ENCODE measurements at places on chromosomes 4 and X.

DNA sequence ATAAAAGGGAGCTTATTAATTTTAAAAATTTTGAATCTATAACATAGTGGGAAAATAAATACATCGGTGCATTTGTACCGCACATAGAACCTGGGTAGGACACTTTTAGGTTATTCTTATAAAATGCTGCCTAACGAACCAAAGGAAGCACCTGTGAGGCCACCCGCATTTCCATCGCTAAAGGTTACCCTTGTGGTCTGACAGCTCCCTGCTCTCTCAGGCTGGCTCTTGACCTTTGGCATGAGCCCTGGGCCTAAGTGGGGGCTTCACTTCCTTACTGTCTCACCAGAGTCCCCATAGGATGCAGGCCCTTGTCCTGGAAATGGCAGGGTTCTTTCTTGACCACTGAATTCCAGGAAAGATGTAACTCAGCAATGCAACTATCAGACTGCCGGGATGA lies 46.0 kb downstream of the HADH start:
- no peak for DNase-seq

DNA sequence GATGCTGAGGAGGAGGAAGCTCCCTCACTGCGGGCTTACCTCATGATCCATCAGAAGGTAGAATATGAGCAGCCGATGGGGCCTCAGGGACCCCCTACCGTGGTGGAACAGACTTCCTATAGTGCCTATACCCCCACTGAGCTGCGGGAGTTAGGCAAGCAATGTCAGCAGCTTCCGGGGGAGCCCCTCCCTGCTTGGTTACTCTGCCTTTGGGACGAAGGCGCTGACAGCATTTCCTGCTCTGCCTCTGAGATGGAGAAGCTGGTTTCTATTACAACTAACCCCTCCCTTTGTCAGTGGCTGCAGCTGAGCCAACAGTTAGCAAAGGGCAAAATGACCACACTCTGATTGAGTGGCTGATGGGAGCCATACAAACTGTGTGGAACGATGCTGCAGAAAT lies 430.7 kb downstream of the IDS start:
- DNase-seq, result no peak

- no peak for DNase-seq
Measured at GRCh38 chr4:99615170-99615820, 40.7 kb downstream of the MTTP start.

DNA sequence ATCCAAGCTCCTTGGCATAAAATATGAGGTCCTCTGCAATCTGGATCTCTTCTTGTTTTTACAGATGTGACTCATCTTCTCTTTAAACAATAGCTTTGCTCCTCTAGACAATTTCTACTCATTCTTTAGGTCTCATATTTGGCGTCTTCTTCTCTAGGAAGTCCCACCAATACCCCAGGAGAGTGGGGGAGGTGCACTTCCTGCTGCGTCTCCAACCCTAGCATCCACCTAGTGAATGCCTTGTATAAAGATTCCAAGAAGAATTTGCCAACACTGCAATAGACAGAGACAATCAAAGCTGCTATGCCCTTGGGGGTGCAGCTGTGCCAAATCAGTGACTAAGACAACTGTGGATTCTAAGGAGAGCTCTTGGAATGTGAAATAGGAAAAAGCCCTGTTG lies 45.7 kb upstream of the SLC10A7 start:
- no peak for DNase-seq

GRCh38 chrX:108438110-108438623 lies at the start of gene COL4A6:
COL4A6 (minus strand) TSS chrX:108438422; CDS start chrX:108438196, 226 bp downstream.
- no peak for DNase-seq

DNA sequence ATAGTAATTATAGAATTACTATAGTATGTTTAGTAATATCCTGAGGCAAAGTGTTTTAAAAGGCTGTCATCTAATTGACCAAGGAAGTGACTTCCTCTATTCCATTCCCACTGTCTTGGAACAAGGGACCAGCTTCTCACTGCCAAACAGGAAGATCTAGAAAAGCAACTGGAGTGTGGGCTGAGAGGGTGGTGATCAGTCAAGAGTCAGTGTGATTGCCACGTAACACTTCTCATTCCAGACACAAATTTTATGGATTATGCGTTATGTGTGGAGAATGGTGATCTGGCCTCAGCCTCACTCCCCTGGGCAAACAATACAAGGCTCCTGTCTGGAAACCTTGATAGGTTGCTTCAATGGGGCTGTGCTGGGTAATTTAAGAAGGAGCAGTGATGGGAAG lies 60.0 kb downstream of the RRAGB start:
- no peak for DNase-seq

DNA sequence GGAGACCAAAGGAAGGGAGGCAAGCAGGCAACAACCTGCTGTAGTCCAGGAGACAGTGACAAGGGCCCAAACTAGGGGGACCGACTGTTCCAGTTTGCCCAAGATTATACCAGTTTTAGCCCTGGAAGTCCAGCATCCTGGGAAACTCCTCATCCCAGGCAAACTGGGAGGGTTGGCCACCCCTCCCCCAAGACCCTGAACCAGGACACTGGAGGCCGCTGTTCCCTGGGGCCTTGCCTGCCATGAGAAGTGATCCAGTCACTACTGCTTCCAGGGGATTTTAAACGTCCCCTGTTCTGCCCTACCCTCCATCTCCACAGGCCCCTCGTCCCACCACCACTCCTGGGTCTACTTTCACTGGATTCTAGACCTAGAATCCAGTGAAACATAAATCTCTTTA lies 4.3 kb upstream of the DGAT2L6 start:
- no peak for DNase-seq

DNA sequence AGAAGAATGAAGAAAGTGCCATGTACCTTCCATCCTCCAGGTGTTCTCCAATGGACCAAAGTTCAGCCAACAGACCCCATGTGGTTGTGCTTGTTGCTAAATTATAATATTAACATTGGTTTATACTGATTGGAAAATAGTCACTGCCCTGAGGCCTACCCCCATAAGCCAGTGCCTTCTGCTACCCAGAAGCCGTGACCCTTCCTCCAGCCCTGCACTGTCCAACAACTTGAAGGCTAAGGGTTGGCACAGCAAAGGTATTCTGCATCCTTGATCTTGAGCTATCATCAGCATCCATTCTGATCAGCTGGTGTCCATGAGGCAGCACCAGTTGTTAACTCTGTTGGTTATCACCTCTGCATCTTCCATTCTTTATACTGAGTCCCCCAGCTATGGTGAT lies 66.2 kb upstream of the BMPR1B start:
- DNase-seq, result no peak

- no peak for DNase-seq
Measured at GRCh38 chrX:110851780-110852179, 56.2 kb upstream of the CHRDL1 start.

DNA sequence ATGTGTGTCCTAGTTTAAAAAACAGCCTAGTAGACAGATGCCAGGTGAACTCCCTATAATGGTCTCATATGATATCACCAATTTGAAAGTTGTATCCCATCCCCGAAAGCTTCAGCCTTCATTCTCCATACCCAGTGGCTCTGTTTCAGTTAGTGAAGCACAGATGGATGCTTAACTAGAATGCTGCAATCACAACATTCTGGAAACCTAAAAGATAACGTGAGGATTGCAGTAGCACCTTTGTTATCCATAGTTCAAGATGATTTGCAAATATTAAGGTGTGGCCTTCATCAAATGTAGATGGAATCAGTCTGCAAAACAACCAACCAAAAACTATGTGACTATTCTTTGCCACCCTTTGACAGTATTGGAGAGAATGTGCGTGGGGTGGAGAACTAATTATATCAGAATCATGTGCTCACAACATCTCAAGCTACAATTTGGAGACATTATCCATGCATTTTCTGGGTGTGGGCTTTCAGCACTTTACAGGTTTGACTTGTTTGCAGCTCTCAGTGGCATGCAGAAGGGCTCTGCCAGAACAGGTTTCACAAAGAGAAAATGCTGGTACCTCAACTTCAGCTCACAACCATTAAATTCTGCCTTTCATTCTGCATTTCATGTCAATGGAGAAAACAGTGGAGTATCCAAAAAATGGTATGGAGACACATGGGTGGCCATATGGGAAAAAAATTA lies 18.3 kb upstream of the PPID start:
- no peak for DNase-seq

GRCh38 chrX:10474913-10475568 lies 145.3 kb downstream of the MID1 start:
- no peak for DNase-seq

GRCh38 chr4:85411386-85411785 lies 63.6 kb upstream of the ARHGAP24 start:
- DNase-seq, result no peak

DNA sequence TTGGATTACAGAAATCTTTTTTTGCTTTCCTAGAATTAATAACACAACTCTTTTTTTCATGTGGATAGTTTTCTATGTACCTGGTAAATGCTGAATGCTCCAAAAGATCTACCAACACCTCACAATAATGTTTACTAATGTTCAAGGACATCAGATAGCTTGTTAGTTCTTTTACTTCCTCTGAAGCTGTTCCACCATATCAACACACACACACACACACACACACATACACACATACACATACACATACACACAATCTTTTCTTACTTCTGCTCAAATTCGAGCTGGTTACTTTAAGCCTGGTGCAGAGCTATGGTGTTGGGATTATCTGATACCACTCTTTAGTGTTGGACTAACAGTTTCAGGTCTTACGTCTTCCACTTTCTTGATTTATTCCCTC lies 28.3 kb upstream of the TMPRSS11D start:
- DNase-seq, result no peak

- DNase-seq, result no peak
Measured at GRCh38 chr4:33948921-33949320, 2295.4 kb downstream of the ARAP2 start.

DNA sequence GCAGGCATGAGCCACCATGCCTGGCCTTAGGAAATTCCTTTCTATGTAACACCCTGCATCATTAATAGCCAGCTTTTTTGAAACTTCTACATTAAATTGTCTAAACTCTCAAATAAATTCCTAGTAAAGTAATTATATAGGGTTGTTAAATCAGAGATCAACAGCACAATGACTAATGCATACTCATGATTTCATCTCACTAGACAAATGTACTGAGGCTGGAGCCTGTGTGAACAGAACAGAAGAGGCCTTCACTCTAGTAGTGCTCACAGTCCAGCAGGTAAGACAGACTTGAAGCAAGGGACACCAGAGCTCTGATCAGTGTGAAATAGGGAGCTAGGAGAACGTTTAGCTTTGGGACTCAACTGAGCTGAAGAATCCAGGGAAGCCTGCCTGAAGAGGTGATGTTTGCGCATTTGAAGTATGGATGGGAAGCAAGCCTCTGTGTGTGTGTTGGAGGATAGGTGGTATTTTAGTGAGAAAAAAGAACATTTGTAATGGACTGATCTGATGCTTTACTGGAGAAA lies 3.9 kb downstream of the ZFP42 start:
- no peak for DNase-seq

- DNase-seq, result no peak
Measured at GRCh38 chr4:28835501-28835900, 1884.7 kb upstream of the PCDH7 start.

DNA sequence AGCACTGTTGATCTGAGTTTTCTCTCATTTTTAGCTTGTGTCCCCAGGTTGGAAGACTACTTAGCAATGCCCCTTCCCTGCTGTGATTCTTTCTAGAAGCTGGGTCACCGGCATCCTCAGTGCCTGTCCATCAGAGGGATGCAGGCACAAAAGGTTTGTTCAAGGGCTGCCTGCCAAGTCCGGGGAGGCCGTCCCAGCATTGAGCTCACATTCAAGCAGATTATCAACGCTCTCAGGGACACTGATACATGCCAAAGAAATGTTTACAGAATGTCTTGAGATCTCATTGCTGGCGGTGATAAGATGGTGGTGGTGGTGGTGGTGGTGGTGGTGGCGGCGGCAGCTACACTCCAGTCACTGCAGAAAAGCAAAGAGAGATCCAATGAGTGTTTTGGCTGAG lies 79.6 kb upstream of the VCX3A start:
- DNase-seq, result no peak

DNA sequence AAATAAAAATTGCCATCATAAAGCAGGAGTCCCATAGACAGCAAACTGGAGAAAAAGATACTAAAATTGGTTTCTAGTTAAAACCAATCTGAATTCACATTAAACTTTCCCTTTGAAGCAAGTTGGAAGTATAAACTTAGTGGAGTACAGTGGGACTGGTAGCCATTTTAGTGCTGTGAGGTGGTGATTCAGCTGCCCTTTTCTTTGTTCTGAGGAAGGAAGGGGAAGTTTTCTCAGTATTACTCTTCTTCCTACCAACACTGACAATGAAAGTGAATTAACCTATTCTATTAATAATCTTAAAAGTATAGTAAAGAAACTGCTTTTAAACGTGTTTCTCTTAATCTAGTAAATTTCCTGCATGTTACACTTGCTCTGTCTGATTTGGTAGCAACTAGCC lies 36.7 kb downstream of the SLC9A6 start:
- no peak for DNase-seq

DNA sequence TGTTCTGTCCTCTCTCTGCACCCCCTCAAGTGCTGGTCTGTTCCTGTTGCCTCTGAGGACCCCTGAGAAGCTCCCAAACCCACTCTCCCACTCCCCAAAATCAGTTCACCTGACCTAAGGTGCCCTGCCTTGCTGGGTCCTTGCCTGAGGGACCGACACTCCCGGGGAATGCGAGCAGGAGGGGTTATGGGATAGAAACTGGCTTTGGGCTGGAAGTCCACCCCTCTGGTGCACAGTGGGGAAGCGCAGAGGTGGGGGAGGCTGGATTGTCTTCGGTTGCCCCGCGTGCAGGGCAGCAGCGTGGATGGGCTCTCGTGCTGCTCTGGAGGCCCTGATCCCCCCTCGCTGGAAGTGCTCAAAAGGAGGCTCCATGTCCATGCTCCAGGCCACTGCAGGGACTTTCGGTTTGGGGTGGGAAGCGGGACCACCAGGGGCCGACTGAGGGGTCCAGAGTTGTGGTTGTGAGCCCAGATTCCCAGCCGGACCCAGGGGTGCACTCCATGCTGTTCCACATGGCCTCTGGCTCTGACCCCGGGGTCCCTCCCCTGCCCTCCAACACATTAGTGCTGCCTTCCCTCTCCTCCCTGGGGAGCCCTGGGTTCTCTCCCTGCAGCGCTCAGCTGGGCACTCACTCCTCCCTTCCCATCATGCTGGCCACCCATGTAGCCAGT lies 7.6 kb downstream of the SORCS2 start:
- DNase-seq, result no peak

- no peak for DNase-seq
Measured at GRCh38 chr4:56477192-56477702, 9.8 kb downstream of the SRP72 start.

DNA sequence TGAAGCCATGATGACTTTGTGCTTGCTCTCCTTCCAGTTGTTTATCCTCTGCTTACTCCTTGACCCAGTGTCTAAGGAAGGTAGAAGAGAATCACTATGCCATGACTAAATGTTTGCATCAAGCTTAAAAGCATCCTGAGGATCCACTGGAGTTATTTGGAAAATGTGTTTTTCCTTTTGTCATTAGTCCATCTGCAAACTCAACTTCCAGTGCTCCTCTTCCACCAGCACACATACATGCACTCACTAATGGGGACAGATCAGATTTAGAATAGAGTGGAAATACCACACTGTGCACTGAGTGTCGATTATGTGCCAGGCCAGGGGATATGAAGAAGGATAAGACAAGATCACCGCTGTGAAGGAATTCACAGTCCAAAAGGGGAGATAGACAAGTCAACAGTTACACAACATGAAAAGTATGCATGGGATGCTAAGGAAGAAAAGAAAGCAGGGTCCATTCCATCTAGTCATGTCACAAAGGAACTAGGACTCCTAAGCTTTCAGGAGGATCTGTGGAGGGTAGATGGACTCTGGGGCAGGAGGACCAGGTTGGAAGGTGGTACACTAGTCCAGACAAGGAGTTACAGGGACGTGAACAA lies 1.9 kb downstream of the OCIAD2 start:
- DNase-seq, result no peak

GRCh38 chrX:53686151-53686885 lies at the start of gene HUWE1:
HUWE1 (minus strand) TSS chrX:53686719; CDS start chrX:53654107, 32,612 bp downstream.
- DNase-seq, result peak; percentile 62

Measured in stimulated activated CD8-positive, alpha-beta memory T cell treated with anti-CD3 and anti-CD28 coated beads, Interleukin-7, amount 100 ng/mL, for 1 hour (primary cell).